Stimulated activated CD4-positive, alpha-beta T cell treated with anti-CD3 and anti-CD28 coated beads, Interleukin-1b, Interleukin-23, amount 100 ng/mL, for 24 hours (primary cell): ENCODE measurements at places on chromosomes 7 and 10.

DNA sequence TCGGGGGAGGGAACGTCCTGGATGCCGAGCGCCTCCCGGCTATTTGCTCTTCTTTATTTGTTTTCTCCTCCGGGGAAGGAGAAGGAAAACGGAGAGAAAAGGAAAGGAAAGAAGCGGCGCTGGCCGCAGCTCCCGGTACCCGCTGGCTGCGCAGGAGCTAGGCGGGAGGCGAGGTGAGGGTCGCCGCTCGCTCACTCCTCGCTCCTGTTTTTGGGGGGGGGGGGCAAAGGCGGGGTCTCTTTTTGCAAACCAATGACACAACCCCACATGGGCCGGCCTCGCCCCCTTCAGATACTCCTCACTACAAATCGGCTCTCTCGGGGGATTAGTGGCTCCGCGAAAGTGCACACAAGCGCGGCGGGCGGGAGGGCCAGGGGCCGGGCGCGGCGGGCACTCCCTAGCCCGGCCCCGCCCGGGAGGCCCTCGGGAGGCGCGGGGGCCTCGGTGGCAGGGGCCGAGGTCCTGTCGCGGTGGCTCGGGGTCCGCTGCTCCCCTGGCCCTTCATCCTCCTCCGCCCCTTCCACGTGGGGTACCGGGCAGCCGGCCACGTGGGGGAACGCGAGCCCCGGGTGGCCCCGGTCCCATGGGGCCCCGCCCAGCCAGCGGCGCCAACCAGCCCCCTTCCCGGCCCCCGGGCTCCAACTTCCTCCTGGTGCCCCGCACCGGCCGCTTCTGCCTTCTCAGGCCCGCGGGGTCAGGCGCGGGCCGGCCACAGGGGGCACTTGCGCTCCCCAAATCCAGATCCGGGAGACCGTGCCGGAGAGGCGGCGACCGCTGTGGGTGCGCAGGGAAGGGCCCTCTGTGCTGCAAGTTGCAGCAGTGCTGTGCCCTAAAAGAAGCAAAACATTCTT, 718 bp upstream of the CTBP2 start:
- DNase-seq = no peak

DNA sequence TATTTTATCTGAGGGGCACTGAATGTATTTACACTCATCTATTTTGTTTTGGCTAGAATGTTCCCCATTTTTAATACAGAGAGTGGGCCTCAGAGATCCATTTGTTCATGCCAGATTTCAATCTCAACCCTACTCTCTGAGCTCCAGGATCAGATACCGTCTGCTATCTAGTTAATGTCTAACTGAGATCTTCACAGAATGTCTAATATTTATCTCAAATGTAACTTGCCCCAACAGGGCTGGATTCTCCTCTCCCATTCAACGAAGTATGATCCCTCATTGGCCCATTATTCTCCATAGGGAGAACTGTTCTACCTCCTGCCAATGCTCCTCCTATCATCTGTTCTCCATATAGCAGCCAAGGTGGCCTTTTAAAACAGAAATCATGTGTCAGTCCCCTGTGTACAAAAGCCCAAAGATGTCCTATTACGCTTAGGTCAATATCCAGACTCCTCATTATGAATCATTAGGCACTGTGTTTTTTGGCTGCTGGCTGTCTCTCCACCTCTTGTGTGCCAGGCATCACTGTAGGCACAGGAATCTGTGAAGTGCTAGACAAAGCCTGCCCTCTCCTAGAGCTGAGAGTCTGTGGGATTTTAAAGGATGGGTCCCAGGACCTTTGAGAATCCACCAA, 169.3 kb upstream of the AGK start:
- no peak for DNase-seq

DNA sequence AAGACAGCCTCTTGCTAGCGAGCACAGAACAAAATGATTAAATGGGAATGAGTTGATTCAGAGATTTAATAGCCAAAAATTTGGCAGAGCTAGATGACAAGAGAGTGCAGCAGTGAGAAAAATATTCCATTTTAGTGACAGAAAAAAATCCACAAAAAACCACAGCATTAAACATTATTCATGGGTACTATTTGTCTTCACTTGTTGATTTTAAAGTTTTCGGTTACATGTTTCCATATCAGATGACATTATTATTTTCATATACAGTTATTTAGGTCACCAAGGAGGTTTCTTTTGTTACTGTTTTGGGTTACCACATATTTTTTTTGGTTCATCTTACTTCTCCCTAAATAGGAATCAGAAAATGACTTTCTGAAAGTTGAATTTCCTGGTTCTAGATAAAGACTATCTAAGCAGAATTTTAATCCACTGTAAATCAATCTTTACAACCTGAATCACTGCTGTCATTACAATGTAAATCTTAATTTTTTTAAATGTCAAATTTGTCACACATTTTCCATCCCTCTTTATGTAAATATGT, 87.9 kb downstream of the SVIL start:
- no peak for DNase-seq

GRCh38 chr10:14438576-14438975, 107.9 kb upstream of the FRMD4A start:
- DNase-seq = no peak

DNA sequence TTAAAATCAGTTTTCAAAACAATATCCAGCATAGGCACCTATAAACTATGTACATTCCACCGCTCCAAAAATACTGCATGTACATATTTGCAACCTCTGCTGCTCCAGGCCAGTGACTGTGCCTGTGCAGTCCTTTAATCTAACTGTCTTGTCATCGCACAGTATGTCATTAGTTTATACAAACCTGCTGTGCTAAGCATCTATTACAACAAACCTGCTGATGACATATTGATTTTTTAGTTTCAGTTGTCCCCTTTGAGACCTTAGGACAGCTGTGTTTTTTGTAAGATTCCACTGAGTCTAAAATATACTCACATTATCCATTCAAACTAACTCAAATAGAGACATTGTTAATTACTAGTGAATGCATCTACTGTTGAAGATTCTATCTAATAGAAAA, 33.1 kb downstream of the SEMA3C start:
- no peak for DNase-seq
